ENCODE measurements at places on chromosomes 4 and X.
A peak's percentile ranks its signal among the peaks of the same experiment; 100 is the strongest.

DNA sequence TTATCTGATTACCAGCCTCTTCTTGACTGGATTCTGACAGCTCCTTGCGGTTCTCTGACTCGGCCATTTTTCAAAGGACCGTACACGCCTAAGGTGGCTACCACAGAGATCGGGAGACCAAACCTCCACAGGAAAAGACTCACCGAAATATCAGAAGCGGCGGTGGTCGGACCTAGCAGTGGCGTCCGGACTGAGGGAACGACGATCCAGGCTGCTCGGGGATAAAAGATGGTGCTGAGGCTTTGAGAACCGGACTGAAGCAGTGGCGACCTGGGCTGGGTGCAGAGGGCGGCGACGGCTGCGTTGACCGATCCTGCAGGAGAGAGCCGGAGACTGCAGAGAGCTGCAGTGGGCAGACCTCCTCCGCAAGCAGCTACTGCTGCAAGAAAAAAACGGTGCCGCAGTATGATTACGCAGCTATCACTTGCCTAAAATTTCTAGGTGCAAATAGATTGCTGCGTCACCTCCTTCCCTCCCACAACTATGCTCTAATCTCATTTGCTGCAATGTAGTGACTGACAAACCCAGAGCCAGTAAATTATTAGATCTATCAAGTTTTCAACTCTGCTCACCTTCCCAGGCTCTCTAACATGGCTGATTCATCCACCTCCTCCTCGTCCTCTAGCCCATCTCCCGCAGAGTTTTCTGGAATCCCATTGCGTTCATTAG is at the start of gene NAP1L2:
TSS of gene NAP1L2 (minus strand) at position 426 of the 669 bp plus-strand sequence. CDS start at position 67, 359 bp downstream.
- peak; percentile 19 for DNase-seq

GRCh38 chr4:60737858-60738257 is 462.3 kb upstream of the ADGRL3 start:
- no peak for DNase-seq

DNA sequence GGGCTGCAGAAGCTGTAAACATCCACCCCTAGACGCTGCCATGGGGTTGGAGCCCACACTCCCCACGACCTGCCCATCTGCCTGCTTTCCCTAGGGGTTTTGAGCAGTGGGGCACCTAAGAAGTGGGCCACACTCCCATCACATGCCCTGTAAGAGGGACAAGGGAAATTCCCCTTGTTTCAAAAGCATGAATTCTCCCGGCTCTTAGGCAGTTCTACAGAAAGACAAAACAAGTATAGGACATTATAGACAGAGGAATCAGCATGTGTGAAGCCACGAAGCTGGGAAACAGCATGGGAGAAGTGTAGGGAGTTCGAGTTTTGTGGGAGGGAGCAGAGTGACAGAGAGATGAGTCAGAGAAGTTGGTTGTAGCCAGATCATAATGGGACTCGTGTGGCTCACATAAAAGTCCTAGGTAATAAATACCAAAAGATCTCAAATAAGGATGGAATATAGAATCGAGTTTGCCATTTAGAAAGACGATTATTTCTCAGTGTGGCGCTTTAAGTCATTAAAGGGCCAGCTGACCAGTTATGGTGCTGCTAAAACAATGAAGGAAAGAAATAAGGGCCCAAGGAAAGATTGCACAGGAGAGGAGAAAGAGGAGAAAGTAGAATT is 23.9 kb downstream of the APOO start:
- DNase-seq: no peak

- no peak for DNase-seq
Measured at GRCh38 chr4:8871417-8872401, at the start of gene HMX1. HMX1 (minus strand) TSS chr4:8871839; CDS start chr4:8871614, 225 bp downstream.

DNA sequence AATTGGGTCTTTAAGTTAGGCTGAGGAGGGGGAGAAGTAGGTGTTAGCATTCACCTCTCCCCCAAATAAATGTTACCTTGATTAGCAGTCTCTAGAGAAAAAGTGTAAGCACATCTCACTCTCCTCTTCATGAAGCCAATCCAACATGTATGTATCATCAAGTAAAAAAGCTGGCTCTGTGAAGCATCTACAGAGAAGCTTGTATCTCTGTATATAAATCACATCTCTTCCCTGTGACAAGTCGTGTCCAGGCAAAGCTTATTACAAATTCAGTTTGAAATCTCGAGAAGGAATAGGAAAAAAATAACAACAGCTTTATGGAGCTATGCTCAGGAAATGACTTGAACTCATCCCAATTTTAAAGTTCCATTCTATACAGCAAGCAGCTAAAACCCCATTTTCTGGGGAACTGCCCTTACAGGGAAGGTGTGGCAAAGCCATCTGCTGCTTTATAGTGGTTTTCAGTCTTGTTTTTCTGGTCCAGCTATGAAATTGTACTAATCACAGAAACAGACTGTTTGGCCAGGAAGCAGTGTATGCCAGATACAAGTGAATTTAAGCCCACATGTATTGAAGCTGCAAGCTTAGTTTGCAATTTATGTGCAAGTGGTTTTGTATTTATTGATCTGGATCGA is 313.3 kb upstream of the NOCT start:
- no peak for DNase-seq

DNA sequence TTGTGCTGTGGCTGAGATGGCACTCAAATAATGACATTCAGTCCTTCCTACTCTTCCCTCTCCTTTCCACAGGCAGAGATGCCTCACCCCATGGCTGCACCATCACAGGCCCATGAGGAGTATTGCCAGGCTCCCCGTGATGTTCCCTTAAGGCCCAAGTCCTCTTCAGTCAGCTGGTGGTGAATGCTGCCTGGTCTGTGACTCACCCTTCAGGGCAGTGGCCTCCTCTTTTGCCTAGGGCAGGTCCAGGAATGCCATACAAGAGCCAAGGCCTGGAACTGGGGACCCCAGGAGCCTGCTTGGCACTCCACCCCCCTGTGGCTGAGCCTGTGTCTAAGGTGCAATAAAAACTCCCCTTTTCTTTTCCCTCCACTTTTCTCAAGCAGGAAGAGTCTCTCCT is 144.2 kb upstream of the GEMIN8 start:
- DNase-seq: no peak

DNA sequence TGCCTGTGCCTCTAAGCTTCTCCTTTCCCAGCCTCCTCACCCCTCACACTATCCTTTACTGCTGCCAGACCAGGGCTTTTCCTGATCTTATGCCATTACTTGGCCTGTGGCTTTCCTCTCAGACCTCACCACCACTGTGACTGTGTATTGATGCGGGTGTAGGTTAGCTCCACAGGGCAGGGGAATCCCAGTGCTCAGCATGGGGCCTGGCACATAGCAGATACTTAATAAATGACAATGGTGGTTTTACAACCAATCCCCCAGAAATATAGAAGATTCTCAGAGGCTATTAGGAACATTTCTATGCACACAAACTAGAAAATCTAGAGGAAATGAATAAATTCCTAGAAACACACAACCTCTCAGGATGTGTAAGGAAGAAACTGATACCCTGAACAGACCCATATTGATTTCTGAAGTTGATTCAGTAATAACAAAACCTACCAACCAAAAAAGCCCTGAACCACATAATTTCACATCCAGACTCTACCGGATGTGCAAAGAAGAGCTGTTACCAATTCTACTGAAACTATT is 129.6 kb upstream of the QRFPR start:
- DNase-seq: no peak

- no peak for DNase-seq
Measured at GRCh38 chr4:147201016-147201415, 255.4 kb upstream of the TTC29 start.

GRCh38 chrX:10197279-10198210 is 40.8 kb downstream of the CLCN4 start:
- no peak for DNase-seq

DNA sequence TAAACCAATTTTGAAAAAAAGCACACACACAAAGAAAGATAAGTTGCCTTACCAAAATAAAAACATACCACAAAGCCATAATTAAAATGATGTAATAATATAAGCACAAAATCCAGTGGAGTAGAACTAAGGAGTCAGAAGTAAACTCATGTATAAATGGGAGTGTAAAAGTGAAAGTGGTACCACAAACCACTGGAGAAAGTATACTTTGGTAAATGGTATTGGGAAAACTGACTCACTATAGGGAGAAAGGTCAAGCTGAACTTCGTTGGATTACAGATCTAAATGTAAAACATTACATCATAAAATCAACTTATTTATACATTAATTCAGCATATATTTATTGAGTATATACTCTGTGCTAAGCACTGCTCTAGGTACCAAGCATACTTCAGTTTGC is 46.3 kb upstream of the HHIP start:
- no peak for DNase-seq

- no peak for DNase-seq
Measured at GRCh38 chr4:127417885-127418535, 214.7 kb upstream of the INTU start.

DNA sequence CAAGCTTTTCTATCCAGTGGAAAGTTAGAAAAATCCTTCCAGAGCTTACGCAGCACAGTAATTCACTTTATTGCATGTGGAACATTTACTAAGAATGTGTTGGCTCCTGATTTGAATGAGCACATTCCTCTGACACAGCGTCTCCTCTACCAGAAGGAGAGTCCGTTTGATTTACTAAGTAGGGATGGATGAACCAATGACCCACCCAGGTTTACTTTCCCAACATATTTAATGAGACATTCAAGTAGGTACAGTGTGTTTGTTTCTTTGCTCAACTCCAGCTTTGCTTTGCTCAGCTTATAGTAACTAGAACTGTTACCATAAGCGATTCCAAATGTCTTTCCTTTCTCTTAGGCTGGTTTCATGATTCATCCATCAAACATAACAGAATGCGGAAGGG is 161.7 kb downstream of the SMARCA1 start:
- DNase-seq: no peak

GRCh38 chr4:26622913-26623312 is 39.0 kb downstream of the TBC1D19 start:
- no peak for DNase-seq

GRCh38 chr4:82172186-82172585 is 201.6 kb downstream of the HNRNPD start:
- no peak for DNase-seq

DNA sequence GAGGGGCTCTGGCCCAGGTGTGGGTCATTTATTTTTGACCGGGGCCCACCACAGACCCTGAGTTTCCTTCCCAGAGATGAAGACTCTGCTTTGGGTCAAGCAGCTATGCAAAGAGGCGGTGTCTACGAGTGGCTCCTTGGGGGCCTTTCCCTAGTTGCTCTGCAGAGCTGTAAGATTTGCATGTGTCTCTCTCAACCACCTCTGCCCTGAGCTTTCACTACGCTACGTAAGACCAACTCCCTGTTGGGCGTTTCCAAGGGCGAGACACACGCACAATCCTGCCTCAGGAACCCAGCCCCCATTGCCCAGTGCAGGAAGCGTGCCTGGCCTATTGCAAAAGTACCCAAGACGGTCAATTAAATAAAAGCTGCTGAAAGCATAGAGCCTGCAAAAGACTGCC is 10.0 kb upstream of the ANOS1 start:
- DNase-seq: no peak

DNA sequence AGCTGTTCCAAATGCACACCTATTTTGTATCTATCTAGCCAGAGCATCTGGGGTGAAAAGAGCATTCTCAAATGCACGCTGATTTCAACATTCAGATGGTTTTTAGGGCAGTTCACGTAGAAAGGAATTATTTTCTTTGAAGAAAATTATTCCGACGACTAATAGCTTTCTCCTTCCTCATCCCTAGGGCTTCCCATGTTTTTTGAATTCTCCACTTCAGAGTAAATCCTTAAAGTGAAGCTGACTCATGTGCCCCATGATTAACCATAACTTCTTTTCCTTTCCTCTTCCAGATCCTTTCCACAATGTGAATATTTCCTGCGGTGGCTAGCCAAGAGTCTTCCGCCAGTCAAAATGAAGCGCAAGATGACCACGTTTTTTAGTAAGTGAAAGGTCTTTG is 86.7 kb upstream of the PDHA1 start:
- no peak for DNase-seq

- no peak for DNase-seq
Measured at GRCh38 chr4:39323821-39324220, 42.3 kb downstream of the RFC1 start.

DNA sequence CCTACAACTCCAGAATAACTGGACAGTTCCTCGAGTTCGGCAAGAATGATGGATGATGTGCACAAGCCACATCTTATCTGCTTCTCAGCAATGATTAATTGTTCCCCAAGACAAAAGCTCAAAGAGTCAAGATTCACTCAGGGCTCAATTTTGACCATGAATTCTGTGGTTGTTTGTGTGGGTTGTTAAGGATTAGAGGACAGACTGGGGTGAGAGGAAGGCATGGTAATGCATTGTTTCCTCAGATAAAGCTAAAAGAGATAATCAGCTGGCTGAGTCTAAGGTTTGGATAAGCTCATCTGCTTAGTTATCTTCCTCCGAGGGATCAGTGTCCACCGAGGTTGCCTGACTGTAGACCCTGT is 161.0 kb downstream of the CPEB2 start:
- DNase-seq: no peak

DNA sequence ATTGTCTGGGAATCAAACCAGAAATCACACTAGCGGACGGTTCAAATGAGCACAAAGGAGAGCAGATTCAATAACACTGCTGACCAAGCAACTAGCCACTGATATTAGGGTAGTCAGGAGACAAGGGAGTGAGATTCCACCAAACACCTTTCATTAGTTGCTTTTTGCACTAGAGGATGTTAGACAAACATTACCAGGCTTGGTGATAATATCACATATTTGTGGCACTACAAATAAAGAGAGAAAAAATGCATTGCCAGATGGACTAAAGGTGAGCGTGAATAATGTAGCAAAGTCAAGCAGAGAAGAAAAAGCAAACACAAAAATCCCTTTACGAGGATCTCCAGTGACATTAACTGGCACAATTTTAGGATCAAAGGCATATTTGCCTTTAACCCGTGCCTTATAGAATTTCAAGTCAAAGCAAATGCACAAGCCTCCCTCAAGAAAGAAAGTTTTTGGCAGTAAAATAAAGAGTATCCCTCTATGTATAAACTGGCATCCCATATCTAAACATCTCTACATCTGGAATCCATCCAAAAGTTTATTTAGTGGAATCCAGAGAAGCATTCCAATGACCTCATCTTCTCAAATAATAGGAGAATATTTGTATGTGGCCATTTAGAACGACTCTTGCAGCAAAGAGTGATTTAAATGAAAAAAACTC is 290.9 kb downstream of the KCTD8 start:
- no peak for DNase-seq

Measured in activated CD4-positive, alpha-beta T cell treated with anti-CD3 and anti-CD28 coated beads, Interleukin-2, amount 50 U/mL, for 1 hour (primary cell).